ENCODE measurements at places on chromosomes 13 and 19.

- DNase-seq = no peak
These were observed 47.4 kb upstream of the TMTC4 start for GRCh38 chr13:100721885-100722512.

DNA sequence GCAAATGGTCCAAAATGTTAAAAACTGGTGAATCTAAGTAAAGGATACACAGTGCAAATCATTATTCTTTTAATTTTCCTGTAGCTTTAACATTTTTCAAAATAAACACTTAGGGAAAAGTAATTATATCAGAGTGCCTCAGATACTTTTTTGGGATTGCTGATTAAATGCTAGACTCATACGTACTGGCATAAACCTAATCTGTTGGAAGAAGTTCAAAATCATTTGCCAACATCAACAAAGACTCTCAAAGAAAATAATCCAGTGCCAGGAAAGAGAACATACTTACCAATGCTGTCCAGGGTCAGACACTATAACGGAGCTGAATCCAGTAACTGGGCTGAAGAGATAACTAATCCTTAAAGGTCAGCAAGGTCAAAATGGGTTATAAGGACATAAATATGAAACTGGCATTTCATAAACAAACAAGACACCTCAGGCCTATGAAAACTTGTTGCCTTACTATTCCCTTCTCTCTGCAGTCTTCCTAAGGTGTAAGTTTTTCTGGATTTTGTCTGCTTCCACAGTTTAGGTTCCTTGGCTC lies 3.3 kb upstream of the ZNF420 start:
- no peak for DNase-seq

DNA sequence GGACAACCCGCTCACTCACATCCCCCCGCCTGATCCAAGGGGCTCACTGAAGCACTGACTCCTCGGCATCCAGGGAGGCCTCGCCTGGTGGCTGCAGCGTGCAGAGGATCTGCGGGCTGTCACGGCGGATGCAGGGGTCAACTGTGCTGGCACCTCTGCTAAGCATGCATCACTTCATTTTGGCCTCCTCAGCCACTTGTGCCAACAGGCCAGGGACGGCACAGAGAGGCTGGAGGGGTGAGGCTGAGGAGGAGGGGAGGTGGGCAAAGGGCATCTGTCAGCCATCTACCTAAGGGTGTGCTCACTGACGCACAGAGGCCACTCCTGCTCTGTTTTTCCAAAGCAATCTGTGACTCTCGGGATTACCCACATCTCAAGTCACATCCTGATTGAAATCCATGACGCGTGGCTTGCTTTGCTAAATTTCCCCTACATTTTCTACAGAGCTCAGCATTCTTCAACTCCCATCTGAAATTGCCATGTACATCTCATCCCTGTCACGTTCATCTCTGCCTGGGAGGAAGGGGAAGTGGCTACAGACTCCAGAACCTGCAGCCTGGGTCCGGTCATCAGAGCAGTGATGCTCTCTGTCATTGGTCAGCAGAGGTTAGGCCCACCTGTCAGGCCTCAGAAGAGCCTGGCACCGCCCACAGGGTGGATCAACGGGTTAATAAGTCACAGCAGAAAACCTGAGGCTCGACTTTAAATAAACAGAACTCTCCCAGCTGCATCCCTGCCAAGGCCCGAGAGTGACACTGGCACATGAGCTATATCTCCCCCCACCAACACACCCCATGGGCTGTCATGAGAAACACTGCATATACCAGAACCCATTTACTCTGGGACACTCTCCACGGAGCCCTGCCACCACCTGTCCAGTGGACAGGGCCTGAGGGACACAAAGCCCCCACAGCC lies 17.6 kb downstream of the ELL start:
- no peak for DNase-seq

GRCh38 chr19:50632151-50632835 lies 7.4 kb downstream of the SYT3 start:
- no peak for DNase-seq

GRCh38 chr13:25738342-25739196 lies 313.2 kb downstream of the SHISA2 start:
- DNase-seq = no peak

DNA sequence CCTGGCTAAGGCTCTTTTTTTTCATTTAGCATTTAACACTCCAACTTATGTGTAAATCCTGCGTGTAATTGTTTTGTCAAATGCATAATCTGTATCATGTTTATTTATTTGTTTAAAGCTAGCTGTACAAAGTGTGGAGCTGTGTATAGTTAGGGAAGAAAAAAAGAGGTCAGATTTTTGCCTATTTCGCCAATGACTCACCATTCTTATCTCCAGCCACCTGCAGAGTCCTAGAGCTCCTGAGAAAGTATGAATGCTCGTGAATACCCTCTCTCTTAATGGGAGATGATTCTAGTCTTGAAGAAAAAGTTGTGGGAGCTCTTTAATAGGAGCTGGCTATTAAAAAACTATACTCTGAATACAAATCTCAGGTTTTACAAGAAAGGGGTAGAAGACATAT lies 778.8 kb upstream of the SLITRK5 start:
- no peak for DNase-seq

Data from NCI-H774 (cell line).